Calu3 (cell line): ENCODE measurements at places on chromosomes 1 and 21. TPM values are rescaled to one million over a fixed set of nuclear protein-coding genes. Genes with fewer than 3 reads are reported as not detected.

GRCh38 chr1:54971317-54971791, 9.1 kb upstream of the TMEM61 start:
- peak; percentile 49 for DNase-seq

DNA sequence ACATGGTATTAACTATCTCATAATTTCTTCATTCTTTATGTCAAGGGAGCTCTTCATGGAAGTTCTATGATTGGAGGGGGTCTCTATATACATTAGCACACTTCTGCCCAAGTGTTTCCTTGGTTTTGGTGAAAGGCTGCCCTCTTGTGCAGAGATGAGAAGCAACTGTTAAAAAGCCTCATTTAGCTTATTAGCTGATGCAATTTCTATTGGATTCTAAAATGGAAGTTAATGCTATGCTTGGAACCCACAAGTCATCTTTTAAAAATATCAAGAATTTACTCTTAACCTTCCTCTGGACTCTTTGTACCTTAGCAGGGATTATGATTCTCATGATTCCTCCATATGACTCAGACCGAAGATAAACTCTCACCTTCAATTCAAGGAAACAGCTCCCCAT, 328.9 kb downstream of the PTBP2 start:
- DNase-seq = peak; percentile 6

GRCh38 chr1:156401041-156401574, 32.1 kb downstream of the RHBG start:
- DNase-seq = no peak

GRCh38 chr1:151037032-151037431, 646 bp downstream of the BNIPL start:
- DNase-seq = no peak

DNA sequence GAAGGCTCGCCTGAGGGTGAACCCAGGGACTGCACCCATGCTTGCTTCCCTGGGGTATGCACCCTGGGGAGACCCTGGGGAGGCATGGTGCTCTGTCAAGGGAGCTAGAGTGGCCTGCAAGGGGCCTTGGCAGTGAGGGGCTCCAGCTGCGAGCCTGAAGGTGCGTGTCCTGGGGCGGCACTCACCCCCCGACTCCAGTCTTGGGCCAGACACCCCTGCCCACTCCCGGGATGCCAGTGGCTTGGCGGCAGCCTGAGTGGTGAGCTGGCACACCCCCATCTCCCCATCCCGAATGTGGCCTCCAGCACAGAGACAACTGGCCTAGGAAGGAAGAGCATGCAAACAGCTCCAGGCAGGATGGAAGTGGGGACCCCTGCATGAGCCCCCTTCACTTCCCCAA, 2.6 kb downstream of the SUMO3 start:
- no peak for DNase-seq

DNA sequence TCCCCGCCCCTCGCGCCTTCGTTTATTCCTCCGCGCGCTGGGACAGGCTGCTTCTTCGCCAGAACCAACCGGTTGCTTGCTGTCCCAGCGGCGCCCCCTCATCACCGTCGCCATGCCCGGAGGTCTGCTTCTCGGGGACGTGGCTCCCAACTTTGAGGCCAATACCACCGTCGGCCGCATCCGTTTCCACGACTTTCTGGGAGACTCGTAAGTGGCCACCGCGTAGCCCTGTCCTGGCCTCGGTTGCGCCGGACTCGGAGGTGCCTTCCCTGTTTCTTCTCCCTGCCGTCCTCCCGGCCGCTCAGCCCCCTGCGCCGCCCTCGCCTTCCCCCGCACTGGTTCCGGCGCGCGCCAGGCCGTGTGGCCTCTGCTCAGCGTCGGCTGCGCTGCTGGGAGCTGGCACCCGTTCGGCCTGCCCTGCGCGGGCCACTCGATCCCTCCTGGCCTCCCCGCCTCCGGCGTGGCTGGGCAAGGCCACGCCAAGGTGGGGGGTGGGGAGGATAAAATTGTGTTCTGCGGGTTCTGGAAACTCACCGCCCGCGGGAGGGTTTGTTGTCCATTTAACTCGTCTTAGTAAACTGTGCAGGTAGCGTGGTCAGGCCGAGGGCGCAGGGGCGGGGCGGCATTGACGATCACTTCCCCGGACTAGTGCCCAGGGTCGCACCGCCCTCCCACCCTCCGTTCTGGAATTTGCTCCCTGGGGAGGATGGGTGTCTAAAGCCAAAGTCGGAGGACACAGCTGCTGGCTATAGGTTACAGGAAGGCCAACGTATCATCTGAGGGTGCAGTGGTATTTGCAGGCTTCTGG, at the start of gene PRDX6:
PRDX6 (plus strand) TSS at position 50 of the 808 bp plus-strand sequence; CDS start at position 113, 63 bp downstream.
- peak; percentile 59 for DNase-seq

GRCh38 chr1:101506541-101507164, 269.8 kb downstream of the S1PR1 start:
- peak; percentile 30 for DNase-seq

DNA sequence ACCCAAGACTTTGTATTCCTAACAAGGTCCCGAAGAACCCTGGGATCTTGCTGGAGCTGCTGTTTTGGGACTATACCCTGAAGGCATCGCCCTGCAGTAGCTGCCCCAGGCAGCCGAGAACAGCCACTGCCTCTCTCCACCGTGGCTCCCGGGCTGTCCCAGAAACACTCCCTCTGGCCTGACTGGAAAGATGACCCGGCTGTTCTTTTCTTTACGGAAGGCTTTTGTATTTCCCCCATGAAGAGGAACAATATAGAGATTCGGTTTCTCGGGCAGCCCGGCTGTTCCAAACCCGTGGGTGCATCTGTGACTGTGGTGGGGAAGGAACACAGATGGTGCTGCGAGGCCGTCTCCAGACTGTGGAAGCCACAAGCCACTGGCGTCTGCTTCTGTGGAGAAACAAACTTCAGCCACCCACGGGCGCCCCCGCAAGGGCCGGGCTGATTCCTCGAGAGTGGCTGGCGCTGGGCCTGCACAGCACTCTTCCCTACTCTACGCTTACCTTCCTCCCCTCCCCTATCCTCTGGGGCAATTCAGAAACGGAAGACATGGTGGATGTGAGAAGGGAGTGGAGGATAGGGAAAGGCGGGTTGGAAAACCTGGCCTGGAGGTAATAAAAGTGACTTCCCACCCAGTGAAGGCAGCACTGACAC, 33.7 kb upstream of the VASH2 start:
- DNase-seq = no peak

DNA sequence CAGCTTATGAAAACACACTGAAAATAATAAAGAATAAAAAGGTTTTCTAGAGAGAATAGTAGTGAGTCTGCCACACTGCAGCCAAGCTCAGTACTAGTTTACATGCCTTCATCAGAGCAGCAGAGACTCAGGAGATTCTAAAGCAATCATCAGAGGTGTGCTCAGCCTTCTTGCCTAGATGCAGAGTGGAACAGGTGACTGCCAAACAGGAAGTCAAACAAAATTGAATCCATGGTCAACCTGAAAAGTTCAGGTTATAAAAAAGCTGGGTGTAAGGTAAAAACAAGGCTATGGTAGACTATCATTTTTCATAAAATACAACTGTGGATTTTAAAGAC, 165.3 kb upstream of the C1orf105 start:
- peak; percentile 34 for DNase-seq

DNA sequence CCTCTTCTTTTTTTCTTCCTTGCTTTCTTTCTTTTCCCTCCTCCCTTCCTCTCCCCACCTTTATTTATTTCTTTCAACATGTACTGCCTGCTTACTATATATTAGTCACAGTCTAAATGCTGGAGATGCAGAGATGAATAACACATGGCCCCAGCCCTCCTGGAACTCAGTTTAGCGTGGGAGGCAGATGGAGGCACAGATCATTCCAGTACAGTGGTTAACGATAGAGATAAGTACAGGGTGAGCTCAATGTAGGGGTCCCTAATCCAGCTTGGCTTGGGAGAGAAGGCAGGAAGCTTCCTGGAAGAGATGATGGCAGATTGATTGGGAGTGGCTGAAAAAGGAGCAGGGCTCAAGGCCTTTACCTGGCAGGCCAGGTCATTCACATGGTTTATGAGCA, 55.6 kb upstream of the PPP2R5A start:
- DNase-seq = no peak

DNA sequence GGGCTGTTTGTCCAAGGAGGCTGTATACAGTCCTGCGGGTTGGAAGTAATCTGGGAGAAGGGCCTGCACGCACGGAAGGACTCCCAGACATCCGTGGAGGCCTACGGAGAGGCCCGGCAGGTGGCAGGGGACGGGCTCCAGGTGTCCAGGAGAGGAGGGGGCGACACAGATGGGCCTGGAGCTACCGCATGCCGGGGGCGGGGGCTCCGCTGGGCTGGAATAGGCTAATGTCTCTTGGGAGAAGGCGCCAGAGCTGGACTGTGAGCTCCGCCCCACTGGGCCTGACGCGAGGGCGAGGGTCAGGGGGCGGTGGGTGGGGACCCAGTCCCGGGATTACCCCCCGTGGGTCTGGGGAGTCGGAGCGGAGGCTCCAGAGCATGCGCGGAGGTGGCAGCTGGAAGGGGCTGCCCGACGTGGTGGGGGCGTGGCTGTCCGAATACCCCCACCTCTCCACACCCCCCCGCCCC, 659 bp downstream of the AGO1 start:
- DNase-seq = peak; percentile 35

DNA sequence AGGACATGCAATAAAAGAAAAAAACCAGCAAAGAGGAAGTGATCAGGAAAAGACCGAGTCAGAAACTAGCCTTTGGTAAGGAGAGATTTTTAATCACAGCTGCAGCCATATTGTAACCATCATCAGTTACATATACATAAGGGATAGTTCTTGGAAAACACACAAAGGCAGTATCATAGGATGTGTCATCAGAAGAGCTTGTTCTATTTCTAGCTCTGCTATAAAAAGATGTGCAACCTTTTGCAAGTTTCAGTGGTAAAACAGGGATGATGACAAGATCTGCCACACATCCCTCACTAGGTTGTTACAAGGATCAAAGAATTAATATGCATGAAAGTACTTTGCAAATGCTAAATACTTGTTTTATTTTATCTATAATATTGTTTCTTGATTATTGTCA, 342.0 kb downstream of the VAV3 start:
- DNase-seq = no peak

GRCh38 chr1:33548319-33548718, 75.9 kb downstream of the ZSCAN20 start:
- no peak for DNase-seq

GRCh38 chr1:195872376-195872775, 735.9 kb downstream of the KCNT2 start:
- DNase-seq = no peak

- peak; percentile 43 for DNase-seq
These were observed 43.4 kb upstream of the PIGV start for GRCh38 chr1:26744075-26744959.

- no peak for DNase-seq
These were observed 50.6 kb downstream of the NPHP4 start for GRCh38 chr1:5941671-5942070.

The F13B gene
- total RNA-seq = not detected in 2 replicates

The MMEL1 gene
- total RNA-seq = 5.6 and 10.9 TPM in 2 replicates

The PGBD2 gene
- 7.3 and 7.8 TPM in 2 replicates for total RNA-seq

The HUNK gene
- total RNA-seq = 2.3 and 5.0 TPM in 2 replicates

The PROK1 gene
- not detected in 2 replicates for total RNA-seq

The UQCRHL gene
- total RNA-seq = 3.3 and 3.6 TPM in 2 replicates

The USH2A gene
- total RNA-seq = not detected in 2 replicates

The EXTL1 gene
- not detected in 2 replicates for total RNA-seq

The MYOG gene
- total RNA-seq = not detected in 2 replicates

The CCDC30 gene
- total RNA-seq = 4.4 and 5.1 TPM in 2 replicates

The S100A7 gene
- total RNA-seq = not detected in 2 replicates

The DHCR24 gene
- 448 and 469 TPM in 2 replicates for total RNA-seq

The ETNK2 gene
- 4.0 and 5.0 TPM in 2 replicates for total RNA-seq

The FCRL4 gene
- total RNA-seq = not detected in 2 replicates

The TFF3 gene
- total RNA-seq = not detected in 2 replicates

The LIN28A gene
- not detected in 2 replicates for total RNA-seq

The KLHL17 gene
- total RNA-seq = 27.1 and 27.8 TPM in 2 replicates

The C1orf105 gene
- not detected in 2 replicates for total RNA-seq
